ENCODE measurements at places on chromosomes 6 and 20.

DNA sequence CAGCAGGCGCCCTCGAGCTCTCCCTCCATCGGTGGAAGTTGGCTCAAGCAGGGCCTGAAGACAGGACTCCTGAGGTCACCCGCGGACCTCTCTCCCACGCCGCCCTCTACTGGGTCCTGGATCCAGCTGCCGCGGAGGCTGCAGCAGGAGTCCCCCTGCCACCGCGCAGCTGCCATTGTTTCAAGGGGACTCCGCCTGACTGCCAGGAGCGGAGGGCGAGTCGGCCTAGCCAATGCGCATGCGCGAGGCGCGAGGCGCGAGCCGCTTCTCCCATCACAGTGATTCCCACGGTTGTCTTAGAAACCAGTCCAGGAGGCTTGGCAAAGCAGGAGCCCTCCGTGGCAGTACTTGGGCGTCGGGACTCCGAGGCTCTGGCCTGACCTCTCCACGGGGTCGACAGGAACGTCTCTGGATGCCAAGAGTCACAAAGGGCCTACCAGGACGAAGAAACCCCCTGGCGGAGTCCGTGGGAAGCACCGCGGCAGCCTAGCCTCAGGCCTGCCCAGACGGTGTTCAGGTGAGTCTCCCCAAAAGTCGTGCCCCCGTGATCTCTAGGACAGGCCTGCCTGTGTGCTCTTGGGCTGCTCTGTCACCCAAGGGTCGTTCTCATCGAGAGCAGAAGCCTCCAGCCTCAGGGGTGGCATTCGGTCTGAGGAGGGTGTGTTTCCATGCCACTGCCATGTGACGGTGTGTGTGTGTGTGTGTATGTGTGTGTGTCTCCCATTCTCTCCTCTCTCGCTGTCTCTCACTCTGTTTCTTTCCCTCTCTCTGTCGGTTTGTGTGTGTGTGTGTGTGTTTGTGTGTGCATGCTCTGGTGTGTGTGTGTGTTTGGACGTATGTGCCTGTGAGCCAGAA lies 290.6 kb upstream of the ZNF337 start:
- DNase-seq = peak; percentile 50

- DNase-seq = no peak
These were observed 205.1 kb downstream of the DLL1 start for GRCh38 chr6:170085475-170086401.

DNA sequence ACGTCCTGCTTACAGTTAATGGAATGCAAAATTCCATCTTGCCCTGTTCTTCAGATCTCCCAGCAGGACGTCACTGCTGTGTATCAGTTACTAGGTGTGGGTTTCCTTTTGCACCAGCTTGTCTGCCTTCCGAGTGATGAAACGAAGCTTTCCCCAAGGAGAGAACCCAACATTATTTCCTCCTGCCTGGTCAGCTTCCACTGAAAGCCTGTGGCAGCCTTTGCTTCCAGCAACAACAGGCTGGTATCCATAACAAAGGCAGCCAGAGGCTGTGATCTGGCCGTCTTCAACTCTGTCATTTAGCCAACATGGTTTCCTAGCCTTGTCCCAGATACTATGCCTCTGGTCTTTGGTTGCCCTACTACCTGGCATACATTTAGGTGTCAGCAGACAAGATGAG lies 78.9 kb upstream of the HEY2 start:
- no peak for DNase-seq

DNA sequence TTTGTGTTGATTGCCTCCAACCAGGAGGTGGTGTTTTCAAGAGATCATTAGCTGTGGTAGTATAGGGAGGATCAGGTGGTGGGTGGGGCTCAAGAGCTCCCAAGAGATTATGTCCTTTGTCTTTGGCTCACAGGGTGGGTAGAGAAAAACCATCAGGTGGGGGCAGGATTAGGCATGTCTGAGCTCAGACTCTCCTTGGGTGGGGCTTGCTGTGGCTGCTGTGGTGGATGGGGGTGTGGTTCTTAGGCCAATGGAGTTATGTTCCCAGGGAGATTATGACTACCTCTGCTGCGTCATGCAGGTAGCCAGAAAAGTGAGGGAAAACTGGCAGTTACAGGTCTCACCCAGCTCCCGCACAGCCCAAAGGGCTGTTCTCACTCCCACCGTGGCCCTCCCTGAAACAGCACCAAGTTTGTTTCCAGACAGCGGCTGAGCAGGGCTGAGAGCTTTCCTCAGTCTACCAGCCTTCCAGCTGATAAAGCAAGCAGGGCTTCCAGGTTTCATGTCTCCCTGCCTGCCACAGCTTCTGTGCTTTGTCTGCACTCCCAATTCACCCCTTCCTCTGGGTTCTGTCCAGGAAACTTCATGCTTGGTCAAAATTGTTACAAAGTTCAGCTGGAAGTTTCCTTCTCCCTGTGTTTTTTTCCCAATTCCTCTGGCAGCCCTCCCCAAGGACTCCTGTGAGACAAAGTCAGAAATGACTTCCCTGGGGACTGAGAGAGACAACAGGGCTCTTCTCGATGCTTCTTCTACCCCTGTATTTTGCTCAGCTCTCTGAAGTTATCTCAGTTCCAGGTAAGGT lies 481.1 kb upstream of the MAN1A1 start:
- no peak for DNase-seq

DNA sequence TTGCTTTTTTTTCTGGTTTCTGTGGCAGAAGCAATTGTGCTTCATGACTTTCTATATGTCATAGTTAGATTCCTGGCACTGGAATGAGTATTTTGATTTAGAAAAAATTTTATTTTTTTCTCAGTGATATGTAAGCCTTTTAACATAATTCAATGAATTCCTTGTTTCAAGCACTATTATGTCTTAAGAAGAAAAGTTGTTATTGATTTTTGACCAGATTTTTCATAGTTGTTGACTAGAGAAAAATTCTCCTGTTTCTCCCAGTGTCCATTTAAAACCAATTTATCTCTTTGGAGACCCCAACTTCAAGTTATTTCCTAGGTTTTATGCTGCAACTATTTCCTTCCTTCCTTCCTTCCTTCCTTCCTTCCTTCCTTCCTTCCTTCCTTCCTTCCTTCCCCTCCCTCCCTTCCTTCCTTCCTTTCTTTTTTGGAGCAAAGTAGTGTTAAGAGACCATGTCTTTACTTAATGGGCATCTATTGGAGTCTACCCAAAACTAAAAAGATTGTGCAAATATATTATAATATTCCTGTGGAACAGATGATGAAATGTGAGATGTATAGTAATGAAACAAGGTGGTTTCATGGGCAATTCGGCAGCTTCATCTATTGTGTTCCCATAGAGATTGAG lies 346.9 kb downstream of the RNF144B start:
- DNase-seq = no peak

DNA sequence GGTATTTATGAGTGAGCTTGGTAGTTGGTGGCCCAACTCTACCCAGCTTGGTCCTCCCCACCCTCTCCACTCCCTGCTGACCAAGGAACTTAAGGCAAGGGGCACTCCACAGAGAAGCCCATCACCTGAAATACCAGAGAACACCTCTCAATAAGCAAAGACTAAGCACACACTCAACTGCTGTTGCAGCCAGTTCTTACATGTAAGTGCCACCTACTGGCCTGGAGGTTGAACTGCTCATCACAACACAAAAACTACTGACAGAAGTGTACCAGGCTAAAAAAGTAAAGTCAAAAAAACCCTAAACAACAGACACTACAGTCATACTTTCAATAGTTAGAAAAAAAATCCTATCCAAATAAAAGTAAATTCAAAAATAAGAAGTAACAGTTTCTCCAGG lies 146.2 kb downstream of the FAM83B start:
- DNase-seq = no peak

DNA sequence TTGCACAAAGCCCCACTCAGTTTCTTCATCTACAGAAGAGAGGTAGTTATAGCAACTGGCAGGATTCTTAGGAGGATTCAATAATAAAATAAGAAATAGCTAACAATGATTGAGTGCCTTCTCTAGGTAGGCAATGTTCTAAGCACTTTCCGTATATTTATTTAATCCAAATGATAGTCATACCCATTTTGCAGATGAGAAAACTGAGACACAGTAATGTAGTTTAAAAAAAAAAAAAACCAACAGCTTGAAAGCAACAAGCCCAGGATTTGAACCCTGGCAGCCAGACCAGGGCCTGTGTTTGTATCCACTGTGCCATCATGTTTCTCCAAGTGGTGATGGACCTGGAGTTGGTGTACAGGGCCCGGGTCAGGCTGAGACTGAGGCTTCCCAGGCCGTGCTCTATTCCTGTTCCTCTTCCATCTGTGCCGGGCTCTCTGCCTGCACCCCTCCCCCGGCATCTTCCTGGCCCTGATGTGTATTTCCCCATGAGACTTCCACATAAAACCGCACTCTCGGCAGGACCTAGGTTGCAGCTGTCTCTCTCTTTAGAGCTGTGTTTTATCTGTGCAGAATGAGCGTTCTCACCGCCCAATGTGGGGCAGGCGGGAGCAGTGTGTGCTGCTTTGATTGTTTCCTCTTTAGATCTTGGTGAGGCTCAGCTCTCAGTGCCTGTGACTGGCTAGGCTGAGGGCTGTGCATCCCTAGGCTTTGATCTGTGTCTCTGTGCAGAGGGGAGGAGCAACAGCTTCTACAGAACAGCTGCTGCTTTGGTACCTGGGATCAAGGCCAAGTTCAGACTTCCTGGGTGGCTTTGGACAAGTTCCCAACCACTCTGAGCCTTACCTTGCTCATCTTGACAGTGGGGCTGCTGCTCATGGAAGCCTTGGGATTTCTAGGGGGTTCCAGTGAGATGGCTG lies 49.5 kb downstream of the TOX2 start:
- peak; percentile 49 for DNase-seq

DNA sequence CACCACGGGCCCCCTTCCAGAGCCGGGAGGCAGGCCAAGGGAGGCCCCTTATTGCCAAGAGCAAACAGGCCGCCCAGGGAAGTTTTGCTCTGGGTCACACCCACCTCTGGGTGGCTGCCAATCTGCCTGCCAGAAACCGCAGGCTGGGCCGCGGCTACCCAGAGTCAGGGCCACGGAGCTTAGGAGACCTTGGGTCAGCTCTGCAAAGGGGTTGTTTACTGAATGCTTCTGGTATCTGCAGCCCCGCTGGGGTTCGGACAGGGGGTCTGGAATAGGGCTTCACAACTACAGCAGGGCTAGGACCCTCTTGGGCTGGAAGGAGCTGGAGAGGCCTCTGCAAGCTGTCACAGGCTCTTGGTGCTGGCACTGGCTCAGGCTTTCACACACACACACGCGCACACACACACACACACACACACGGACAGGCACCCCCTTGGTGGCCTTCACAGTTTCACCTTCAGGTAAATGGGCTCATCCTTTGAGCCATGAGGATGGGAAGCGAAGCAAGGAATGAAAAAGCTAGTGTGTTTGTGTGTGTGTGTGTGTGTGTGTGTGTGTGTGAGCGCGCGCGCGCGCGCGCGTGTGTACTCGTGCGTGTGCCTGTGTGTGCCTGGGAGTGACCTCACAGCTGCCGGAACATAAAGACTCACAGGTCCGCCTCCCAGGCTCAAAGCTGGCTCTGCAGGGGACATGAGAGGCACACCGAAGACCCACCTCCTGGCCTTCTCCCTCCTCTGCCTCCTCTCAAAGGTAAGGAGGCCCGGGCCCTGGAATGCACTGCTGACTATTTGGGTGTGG lies at the start of gene CCN5:
TSS of gene CCN5 (plus strand) at position 669 of the 798 bp plus-strand sequence. CDS start at position 691, 22 bp downstream.
- no peak for DNase-seq

GRCh38 chr6:38178584-38178886 lies 359.0 kb downstream of the ZFAND3 start:
- DNase-seq = no peak

GRCh38 chr6:88165844-88166492 lies at the start of gene CNR1:
TSS of gene CNR1 (minus strand) at chr6:88166347. CDS start at chr6:88145274, 21,073 bp downstream.
- peak; percentile 27 for DNase-seq

- DNase-seq = no peak
These were observed 54.6 kb downstream of the DLL1 start for GRCh38 chr6:170236131-170236836.

GRCh38 chr6:144094731-144095133 lies 641 bp downstream of the SF3B5 start:
- DNase-seq = no peak

DNA sequence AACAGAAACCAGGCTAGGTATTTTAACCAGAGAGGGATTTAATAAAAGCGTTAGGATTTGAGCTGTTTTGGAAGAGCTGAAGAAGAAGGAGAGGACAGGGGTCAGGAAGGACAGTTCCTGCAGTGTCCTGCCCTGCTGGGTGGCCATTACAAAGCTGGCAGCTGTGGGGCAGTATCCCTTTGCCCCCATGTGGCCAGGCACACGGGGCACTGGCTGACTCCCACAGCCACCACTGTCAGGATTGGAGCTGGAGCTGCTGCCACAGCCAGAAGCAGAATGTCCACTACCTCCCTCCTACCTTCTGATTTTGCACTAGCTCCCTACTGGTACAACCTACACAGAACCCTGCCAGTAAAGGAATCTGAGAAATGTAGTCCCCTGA lies 46.5 kb downstream of the SLC22A3 start:
- no peak for DNase-seq
